Stimulated activated CD4-positive, alpha-beta T cell treated with anti-CD3 and anti-CD28 coated beads, Interleukin-4, amount 100 ng/mL, for 4 hours (primary cell): ENCODE measurements at places on chromosomes 6 and 20.

DNA sequence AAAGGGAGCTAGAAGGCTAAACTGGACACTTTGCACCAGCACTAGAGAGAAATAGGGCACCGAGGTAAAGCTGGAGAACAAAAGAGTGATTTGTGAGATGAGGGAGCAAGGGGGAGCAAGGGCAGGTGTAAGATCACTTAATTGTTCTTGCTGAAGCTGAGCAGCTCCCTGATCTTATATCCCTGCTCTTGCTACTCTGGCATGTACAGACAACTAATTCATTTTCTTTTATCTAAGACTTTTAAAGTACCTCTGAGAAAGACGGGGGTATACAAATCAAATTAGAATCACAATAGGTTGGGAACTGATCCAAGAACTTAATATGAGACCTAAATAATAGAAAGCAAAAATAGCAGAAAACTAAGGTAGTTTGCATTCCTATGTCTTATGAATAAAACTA, 381.7 kb upstream of the POU3F2 start:
- DNase-seq, result no peak

- DNase-seq, result no peak
Measured at GRCh38 chr20:16263582-16263981, 309.7 kb downstream of the KIF16B start.

- no peak for DNase-seq
Measured at GRCh38 chr6:110705543-110705942, 109.7 kb downstream of the CDK19 start.

GRCh38 chr20:32278199-32278643, 770 bp downstream of the KIF3B start:
- DNase-seq, result no peak

GRCh38 chr20:8490076-8490830, 358.2 kb downstream of the PLCB1 start:
- no peak for DNase-seq

GRCh38 chr6:152609125-152609670, 28.0 kb downstream of the SYNE1 start:
- no peak for DNase-seq

DNA sequence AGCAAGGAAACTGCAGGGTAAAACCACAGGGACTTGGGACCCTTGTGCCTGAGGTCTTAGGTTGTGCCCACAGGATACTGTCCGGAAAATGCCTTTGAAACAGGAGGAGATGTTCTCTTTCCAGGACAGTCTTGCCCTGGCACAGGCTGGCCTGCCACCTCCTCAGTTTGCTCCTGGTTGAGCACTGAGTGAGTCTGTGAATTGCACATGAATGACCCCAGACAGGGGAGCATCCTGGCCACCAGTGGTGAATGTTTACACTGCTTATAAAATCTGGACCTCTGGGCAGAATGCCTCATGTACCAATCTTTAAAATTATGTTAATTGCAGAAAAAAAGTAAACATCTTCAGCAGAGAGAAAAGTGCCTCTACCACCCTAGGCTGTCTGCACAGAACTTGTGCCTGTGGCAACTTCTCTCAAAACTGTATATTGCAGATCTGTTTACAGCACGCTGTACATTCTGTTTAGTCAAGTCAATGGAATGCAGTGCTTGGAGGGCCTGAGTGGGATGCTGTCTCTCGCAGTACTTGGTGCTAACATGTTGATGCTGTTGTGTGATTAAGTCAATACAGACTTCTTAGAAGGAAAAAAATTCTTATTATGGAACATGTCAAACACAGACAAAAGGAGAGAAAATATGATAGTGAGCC, 242.1 kb downstream of the SOD2 start:
- no peak for DNase-seq

- DNase-seq, result no peak
Measured at GRCh38 chr6:169991031-169991390, 239.6 kb downstream of the ERMARD start.

DNA sequence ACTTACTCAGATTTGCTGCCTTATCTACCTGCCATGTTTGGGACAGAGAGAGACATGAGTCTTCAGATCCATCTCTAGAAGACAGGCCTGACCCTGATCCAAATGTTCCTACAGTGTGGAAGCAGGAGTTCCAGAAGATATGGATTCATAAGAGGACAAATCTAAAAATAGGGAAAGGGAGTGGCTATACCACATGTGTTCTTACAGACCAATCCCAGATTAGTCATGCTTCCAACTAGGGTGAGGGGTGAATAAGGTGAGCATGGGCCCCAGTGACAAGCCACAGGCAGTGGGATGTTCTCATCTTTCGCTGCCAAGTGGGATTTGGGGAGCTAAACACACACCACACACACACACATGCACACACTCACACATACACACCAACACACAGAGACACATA, 670.7 kb upstream of the CITED2 start:
- no peak for DNase-seq

DNA sequence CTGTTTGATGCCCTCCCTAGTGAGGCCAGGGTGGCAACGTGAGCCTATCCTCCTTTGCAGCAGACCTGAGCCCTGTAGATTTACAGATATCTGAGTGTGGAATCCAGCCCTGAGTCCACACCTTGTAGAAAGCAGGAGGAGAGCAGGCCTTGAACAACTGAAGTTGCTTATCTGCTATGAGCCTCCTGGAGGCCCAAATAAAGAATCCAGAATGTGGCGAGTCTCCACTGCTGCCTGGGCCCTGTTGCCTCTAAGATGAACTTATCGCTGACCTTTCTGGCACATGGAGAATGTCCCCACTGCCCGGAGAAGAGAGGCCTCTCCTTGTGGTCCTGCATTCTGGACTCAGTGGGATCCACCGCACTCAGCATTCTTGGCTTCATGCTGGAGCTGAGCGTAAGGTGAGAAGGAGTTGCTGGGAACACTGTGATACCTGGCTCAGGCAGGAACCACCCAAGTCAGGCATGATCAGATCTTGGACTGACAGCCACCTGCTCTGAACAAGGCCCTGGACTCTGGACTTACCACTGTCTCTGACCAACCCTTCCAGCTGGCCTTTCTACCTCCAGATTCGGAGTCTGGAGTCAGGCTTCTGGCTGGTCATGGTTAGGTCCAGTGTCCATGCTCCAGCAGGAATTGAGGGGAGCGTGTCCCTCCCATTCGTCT, 5.8 kb upstream of the MANBAL start:
- no peak for DNase-seq

GRCh38 chr6:17987447-17987696, at the start of gene KIF13A:
KIF13A (minus strand) TSS chr6:17987635; CDS start chr6:17987463, 172 bp downstream.
- no peak for DNase-seq

- no peak for DNase-seq
Measured at GRCh38 chr6:150451807-150452427, 83.1 kb downstream of the IYD start.

GRCh38 chr6:34036357-34037069, 109.4 kb downstream of the GRM4 start:
- no peak for DNase-seq

- no peak for DNase-seq
Measured at GRCh38 chr20:33463332-33464101, 20.0 kb upstream of the SNTA1 start.

GRCh38 chr20:58028123-58028522, 200.3 kb downstream of the ANKRD60 start:
- no peak for DNase-seq

DNA sequence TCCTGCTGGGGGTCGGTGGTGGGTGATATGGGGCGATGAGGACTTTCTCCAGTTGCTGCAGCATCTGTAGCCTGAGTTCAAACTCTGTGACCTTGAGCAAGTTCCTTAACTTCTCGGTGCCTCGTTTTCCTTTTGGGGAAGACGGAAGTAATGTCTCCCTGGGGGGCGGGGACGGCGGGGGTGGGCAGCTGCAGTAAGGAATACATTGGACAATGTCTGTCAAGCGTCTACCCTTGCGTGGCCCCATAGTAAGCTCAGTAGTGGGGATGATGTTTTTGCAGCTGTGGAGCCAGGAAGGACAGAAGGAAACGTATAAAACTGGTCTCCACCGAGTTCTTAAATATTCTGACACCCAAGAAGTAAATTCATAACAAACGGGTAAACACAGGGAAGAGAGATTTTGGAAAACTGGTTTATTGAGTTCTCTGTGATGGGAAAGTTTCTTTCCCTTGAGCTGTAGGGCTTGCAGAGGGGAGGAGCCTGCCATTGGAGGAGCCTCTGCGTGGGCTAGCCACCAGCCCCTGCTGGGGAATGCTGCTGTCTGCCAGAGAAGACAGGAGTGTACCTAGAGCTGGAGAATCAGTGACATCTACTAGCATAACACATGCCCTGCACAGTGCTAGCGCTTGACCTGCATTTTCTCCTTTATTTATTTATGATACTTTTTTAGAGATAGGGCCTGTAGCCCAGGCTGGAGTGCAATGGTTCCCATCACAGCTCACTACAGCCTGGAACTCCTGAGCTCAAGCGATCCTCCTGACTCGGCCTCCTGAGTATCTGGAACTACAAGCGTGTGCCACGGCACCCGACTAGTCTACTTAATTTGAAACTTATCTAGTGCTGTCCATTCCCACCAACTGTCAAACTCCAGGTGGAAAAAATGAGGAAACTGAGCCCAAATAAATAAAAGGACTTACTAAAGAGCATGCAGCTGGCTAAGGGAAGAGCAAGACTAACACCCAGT, 1.2 kb upstream of the ACSS1 start:
- no peak for DNase-seq

- DNase-seq, result peak; percentile 36
Measured at GRCh38 chr6:143139239-143139784, 78.6 kb downstream of the AIG1 start.

DNA sequence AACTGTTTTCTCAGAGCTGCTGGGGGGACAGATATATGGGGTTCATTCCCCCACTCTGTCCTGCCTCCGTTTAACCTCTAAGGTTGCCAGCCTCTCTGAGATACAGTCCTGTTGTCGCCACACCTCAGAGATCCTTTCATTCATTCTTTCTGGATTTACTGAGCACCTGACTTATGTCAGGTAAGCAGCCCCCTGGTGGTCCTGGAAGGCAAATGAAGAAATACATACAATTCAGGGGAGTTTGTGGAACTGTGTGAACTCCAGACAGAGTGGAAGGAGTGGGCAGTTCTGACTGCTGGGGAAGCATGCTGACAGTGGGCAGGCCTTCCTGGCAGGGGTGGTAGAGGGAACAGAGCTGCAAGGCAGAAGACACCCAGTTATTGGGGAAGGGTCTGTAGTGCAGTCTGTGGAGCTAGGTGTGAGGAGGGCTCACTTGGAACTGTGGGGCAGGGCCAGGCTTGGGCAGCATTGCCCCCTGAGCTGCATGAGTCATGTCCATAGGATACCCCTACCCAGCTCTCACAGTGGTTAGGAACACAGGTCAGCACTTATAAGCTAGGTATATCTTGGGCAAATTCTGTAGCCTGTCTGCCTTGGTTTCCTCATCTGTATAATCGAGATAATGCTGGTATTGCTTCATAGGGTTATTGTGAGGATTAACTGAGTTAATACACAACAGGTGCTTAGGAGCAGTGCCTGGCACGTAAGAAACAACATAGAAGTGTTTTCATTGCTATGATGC, 12.8 kb upstream of the SGK2 start:
- DNase-seq, result no peak

DNA sequence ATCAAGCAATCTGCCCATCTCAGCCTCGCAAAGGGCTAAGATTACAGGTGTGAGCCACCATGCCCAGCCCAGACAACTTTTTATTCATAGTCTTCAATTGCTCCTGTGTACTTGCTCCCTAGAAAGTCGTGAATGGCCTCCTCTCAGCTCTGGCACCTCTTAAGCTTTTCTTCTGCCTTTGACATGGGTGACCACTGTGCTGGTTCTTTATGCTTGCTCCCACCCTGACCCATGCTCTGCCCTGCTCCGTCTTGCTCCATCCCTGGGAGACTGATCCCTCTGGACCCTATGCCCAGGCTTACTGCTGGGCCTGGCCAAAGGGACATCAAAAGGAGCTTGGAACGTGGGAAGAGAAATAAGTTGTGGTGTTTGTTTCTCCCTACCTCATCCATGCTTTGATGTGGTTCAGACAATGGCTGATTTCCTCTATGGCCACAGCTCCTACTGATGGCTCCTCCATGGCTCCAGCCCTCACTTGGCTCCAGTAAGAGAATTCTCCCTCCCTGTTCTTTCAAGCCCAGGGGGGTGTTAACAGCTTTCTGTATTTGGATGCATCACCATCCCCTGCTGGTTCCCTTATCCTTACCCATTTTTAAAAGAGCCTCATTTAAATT, 7.7 kb upstream of the TREM2 start:
- no peak for DNase-seq

DNA sequence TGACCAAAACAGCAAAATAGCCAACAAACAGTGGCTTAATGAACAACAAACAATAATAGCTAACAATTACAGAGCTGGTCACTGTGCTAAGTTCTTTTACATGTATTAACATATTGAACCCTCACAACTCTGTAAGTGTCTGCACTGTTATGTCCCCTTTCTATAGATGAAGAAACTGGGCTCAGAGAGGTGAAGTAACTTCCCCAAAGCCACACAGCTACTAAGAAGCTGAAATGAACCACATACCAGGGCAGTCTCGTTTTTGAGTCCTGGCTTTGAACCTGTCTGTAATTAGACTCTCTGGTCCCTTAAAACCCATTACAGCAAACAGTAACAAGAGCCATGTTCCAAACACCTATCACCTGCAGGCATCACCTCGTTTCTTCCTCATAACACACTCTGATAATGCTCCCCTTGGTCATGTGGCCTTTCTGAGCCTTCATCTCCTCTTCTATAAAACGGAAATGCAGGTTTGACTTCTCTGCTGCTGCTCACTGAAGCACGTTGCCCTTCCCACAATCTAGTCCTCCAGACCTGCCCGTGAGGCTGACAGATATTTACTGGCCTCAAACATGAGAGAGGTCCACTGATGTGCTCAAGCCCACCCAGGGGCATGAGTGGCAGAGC, 23.3 kb downstream of the KCNK15 start:
- no peak for DNase-seq

DNA sequence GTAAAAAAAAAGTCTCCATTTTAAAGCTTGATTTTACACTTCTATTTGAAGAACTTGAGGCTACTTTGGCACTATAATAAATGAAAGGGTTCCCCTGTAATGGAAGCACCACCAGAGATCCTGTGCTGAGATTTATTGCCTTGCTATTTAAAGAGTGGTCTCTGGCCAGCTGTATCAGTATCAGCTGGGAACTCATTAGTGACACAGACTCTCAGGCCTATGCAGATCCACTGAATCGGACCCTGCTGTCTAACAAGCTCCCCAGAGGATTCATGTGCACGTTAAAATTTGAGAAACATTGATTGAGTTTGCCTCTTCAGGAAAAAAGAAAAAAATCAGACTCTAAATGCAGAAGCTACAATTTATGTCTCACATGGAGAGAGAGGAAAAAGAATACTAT, 299.9 kb upstream of the BMP2 start:
- no peak for DNase-seq

DNA sequence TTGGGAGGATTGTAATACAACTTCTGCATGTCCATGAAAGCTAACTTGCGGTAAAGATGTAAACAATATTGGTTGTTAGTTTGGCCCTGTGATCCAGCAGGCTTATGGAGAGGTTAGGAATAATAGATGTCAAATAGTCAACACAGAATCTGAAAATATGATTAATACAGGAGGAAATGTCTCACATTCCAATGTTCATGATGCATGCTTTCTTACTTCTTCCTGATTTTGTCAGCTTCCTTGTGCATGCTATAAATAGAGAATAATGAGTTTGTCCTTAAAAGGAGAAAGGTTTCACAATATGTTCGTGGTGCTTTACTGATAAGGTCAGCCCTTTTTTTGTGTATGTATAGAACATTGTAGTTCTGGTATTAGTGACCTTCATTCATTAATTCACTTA, 136.7 kb downstream of the MMUT start:
- DNase-seq, result no peak
